Type B pancreatic cell (in vitro differentiated cells): ENCODE measurements at places on chromosomes 2 and 18. TPM values are rescaled to one million over a fixed set of nuclear protein-coding genes. Genes with fewer than 3 reads are reported as not detected.

The SLC30A3 gene
- total RNA-seq, result 0.19 and 0.53 TPM in 2 replicates

The DYSF gene
- total RNA-seq, result 1.7 and 4.2 TPM in 2 replicates

The ALLC gene
- not detected in 2 replicates for total RNA-seq

The ITGB6 gene
- 3.2 and 7.8 TPM in 2 replicates for total RNA-seq

The EVA1A gene
- 10.8 and 13.5 TPM in 2 replicates for total RNA-seq

The FAM110C gene
- total RNA-seq, result 2.3 and 2.6 TPM in 2 replicates

The MYCN gene
- total RNA-seq, result 24.6 and 68.3 TPM in 2 replicates

The GPR39 gene
- total RNA-seq, result 4.1 and 13.3 TPM in 2 replicates

The AQP12B gene
- total RNA-seq, result 0.10 and 0.43 TPM in 2 replicates

The VWC2L gene
- 0.17 and 0.31 TPM in 2 replicates for total RNA-seq

The RTKN gene
- total RNA-seq, result 72.1 and 88.3 TPM in 2 replicates

The RESP18 gene
- total RNA-seq, result not detected in 2 replicates

The VIL1 gene
- 64.6 and 142 TPM in 2 replicates for total RNA-seq

The AP1S3 gene
- 7.8 and 16.1 TPM in 2 replicates for total RNA-seq

The ST3GAL5 gene
- 12.9 and 16.7 TPM in 2 replicates for total RNA-seq

The ANKRD30BL gene
- not detected in 2 replicates for total RNA-seq

- DNase-seq, result no peak
Observed at GRCh38 chr2:164763431-164763830, 78.2 kb downstream of the COBLL1 start.

DNA sequence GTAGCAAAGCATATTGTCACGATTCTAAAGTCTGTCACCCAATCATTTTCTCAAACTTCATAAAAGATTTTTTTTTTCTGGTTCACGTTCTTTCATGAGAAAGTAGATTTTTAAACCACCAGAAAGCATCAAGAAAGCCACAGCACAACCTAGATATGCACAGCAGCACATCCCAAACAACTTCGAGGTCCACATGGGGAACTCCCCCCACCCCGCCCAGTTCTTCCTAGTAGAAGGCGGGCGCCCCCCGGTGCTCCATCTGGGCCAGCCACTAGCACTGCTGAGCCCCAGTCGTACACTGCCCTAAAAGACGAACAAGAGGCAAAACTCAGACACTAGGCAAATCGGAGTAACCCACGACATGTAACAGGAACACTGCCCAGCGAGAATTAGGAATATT is 15.5 kb downstream of the HDLBP start:
- no peak for DNase-seq

DNA sequence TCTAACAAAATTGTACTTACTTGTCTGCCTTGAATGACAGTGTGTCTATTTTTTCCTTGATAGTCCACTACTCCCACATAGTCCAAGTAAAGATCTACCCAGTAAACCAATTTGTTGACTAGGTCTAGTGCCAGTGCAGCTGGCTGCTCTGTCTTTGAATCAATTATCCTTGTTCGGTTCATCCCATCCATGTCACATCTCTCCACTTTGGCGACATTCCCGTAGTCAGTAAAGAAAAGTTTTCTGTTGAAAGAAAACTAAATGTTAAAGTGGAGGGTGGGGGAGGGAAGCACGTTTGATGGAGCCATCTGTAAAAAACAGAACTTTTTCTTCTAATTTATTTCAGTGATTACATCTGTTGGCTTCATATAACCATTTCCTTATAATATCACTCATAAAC is 1068.8 kb downstream of the LRP1B start:
- no peak for DNase-seq

GRCh38 chr2:11416186-11416585 is 49.8 kb downstream of the E2F6 start:
- no peak for DNase-seq

DNA sequence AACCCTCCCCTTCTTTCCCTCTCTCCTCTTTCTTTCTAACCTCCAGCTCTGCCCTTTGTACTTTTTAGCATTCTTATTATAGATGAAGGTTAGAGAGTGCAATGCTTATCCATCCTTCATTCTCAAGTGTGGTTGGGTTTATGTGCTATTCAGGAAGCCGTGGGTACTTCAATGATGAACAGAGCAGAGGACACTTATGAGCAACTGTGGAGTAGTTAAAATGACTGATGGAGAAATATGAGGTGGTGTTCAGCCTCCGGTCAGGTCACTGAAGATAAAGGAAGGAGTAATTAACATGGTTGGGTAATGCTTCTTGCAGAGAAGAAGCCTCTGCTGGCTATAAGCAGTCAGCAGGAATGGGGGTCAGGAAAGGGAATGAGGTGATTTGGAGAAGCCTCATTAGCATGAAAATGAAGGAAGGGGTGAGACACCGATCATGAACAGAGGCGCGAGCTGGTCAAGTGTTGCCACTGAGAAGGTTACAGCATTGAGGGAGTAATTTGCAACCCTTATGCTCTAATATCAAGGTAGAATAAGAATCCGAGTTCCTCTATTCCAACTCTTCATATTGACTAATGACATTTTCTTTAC is 174.7 kb downstream of the LPIN1 start:
- DNase-seq, result no peak

DNA sequence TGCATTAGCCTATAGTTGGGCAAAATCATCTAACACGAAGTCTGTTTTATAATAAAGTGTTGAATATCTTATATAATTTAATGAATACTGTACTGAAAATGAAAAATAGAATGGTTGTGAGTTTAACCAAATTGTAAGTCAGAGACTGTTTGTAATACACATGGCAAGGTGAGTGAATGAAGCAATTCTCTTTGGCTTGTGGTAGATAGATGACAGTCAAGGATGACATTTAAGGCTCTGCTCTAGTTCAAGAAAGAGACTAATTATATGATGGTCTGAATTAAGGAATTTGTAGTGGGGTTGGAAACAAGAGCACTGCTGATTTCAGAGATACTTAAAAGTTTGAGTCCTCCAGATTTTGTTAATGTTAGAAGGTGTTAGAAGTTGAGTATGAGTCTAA is 207.7 kb downstream of the MCFD2 start:
- no peak for DNase-seq

GRCh38 chr2:134252092-134252750 is 1.7 kb upstream of the MGAT5 start:
- no peak for DNase-seq

DNA sequence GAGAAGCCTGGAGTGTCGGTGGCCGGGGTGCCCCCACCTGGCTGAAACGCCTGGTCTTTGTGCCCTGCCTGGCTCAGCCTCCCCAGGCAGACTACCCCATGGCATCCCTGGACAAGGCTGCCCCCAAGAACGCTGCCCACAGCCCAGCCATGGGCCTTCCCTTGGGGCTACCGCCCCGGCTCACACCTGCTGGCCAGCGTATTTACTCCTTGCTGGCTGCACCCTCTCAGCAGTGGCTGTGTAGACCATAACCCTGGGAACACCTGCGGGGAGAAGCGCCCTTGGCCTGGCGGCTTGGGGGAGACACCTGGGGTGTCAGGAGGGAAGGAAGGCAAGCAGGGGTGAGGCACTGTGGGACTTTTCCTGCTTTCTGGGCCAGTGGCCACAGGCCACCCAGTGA is 17.3 kb downstream of the CAPN10 start:
- DNase-seq, result no peak

GRCh38 chr2:188485496-188485895 is 193.8 kb downstream of the GULP1 start:
- no peak for DNase-seq

DNA sequence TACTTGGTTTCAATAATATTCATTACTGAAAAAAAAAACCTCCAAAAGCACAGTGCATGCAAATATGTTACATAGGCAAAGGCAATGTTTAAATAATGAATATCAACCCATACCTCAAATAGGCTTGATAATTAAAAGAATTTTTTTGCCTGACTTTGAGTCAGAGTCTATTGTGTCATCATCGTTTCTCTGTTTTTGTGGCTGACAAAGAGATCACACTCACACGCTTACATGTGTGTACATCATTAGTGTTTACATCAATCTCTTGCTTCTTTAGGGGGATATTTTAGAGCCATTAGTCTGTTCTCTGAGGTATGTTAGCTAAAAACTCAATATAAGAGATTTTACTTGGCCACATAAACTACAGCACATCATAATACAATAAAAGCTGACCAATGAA is 150.3 kb upstream of the MMADHC start:
- DNase-seq, result no peak

DNA sequence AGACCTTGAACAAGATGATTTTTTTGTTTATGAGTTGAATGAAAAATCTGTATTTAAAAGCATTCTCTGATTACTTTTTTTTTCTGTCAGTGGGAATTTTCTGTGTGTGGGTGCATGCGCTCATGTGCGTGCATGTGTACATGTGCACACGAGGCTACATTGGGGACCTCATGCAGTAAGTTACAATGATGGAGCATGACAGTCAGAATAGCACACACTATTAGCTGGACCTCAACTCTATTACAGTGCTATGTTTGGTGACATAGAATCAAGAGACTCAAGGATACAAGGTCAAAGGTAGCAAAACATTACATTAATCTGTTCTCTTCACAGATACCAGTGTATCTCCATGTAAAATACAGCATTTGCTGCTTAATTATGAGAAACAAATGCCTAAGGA is 276.8 kb upstream of the FIGN start:
- no peak for DNase-seq

GRCh38 chr2:20471902-20472559 is 25.2 kb downstream of the RHOB start:
- DNase-seq, result no peak

- DNase-seq, result no peak
Observed at GRCh38 chr2:60070196-60070595, 483.3 kb downstream of the BCL11A start.

GRCh38 chr2:50133766-50134165 is 898.2 kb downstream of the NRXN1 start:
- no peak for DNase-seq

- no peak for DNase-seq
Observed at GRCh38 chr2:134836986-134837385, 1.4 kb upstream of the ACMSD start.

- no peak for DNase-seq
Observed at GRCh38 chr2:224209555-224210285, 170.6 kb upstream of the SERPINE2 start.

GRCh38 chr18:12862467-12862866 is 21.6 kb downstream of the PTPN2 start:
- DNase-seq, result no peak

DNA sequence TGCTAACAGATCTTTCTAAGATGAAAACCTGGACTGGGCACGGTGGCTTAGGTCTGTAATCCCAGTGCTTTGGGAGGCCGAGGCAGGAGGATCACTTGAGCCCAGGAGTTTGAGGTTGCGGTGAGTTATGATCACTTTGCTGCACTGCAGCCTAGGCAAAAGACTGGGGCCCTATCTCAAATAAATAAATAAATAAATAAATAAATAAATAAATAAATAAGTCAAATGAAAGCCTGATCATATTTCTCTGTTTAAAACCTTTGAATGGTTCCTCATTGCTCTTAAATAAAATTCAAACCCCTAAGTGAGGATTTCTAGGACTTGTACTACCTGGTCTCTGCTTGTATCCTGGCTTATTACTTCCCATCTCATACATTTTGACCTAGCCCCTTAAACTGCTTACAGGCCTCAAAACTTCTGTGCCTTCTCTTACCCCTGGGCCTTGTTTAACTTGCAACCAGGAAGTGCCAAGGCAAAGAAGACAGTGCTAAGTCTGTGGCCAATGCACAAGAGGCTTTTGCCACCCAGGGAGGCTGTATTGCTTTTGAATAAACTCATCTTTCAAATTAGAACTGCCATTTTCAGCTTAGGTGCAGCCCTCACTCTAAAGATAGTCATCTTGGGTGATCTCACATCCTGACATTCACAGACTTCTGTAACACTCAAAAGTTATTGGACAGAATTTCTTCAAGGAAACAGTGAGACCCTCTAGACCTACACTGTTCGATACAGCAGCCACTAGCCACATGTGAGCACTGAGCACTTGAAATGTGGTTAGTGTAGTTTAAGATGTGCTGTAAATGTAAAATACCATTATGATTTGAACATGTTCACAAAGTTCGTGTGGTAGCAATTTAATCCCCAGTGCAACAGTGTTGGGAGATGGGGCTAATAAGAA is 73.7 kb downstream of the POLE4 start:
- no peak for DNase-seq

- DNase-seq, result no peak
Observed at GRCh38 chr18:44474591-44474990, 206.1 kb upstream of the SETBP1 start.

- DNase-seq, result no peak
Observed at GRCh38 chr2:8999102-8999446, 4.4 kb downstream of the MBOAT2 start.

DNA sequence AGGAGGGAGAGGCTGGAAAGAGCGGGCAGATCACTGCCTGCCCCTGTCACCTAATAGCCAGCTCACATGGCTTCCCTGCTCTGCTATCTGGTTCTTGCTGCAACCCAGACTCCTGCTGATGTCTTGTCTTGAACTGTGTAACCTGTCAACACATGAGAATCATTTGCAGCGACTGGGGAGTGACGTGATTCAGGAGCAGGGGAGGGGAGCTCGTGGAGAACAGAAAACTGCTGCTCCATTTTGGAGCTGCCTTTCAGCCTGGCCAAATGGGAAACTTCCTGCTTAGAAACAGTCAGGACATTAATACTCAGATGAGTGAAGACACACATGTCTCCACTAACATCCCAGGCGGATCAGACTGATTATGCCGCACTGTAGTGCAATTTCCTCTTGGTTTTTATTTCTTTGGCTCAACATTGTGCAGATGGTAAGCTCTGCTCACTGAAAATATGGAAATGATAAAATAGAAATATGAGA is 38.1 kb downstream of the RPL37A start:
- DNase-seq, result no peak

DNA sequence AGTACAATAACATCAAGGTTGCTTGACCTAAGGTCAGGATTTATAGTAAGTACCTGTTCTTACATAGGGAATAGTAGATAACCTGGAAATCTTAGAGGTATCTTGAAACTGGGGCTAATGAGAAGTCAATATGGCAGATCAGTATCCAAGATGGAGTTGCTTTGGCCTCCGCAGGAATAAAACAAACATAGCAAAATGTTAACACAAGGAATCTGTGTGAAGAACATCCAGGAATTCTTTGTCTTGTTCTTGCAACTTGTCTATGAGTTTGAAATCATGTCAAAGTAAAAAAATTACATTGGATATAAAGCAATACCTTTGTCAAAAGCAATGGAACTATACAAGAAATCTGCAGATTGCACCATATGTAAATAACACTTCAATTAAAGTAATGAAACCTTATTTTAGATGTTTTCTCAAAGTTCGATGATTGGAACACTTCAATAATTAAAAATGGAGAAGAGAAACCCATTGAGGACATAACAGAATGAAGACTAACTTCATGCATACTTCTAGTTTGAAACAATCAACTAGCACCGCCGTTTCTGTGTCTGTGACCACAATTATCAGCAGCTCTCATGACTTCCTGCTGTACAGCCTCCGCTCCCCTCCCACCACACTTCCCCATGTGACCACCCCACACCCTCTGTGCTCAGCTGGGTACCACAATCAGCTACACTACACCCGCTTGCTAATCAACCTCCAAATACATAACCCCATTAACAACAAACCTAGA is 27.6 kb downstream of the C2orf76 start:
- DNase-seq, result no peak

DNA sequence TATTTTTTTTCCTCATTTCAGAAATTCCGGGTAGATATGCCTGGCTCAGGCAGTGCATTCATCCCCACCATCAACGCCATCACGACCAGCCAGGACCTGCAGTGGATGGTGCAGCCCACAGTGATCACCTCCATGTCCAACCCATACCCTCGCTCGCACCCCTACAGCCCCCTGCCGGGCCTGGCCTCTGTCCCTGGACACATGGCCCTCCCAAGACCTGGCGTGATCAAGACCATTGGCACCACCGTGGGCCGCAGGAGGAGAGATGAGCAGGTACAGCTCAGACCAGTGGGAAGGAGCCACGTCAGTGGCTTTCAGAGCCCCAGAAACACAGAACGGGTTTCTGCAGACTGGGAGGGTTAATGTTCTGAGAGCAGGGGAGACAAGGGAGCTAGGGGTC is 11.4 kb downstream of the FOSL2 start:
- DNase-seq, result no peak

GRCh38 chr2:163155279-163155883 is 316.8 kb upstream of the KCNH7 start:
- DNase-seq, result no peak
